ENCODE measurements at places on chromosomes 1 and 21.
A peak's percentile ranks its signal among the peaks of the same experiment; 100 is the strongest.

- no peak for DNase-seq
These were observed 61.4 kb downstream of the STUM start for GRCh38 chr1:226609836-226610455.

DNA sequence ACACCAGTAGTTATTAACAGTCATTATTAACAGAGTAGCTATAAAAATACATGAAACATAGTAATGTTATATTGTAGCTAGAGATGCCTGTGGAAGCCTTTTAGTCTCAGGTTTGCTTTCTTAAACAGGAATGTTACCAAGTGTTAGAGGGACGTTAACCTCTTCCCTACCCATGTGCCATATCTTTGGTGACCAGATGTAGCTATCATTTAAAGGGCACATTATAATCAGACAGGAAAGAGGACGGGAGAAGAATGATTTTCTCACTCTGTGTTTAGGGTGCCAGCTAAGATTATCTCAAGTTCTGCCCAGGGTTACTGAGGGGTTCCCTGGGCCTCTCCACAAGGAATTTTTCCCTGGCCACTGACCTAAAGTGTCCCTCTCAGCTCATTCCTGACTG is 20.9 kb upstream of the UBL4B start:
- DNase-seq, result no peak

- DNase-seq, result peak; percentile 95
These were observed 3.0 kb upstream of the SDE2 start for GRCh38 chr1:226001963-226002666.

GRCh38 chr1:232012773-232013386 is 386.3 kb downstream of the DISC1 start:
- peak; percentile 87 for DNase-seq

GRCh38 chr21:42003051-42003461 is 7.1 kb downstream of the ZBTB21 start:
- no peak for DNase-seq

DNA sequence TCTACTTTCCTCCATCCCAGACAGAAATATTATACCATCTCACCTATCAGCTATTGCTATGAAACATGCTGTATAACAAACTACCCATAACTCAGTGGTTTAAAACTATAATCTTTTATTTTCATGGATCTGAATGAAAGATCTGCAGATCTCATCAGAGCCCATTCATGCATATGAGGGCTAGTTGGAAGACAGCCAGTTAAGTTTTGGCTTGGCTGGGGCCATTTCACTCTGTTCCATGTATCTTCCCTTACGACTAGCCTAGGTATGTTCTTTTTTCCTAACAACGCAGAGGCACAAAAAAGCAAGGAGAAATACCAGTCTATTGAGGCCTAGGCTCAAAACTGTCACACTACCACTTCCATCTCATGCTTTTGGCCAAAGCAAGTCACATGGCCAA is 28.1 kb upstream of the RGS1 start:
- DNase-seq, result no peak

DNA sequence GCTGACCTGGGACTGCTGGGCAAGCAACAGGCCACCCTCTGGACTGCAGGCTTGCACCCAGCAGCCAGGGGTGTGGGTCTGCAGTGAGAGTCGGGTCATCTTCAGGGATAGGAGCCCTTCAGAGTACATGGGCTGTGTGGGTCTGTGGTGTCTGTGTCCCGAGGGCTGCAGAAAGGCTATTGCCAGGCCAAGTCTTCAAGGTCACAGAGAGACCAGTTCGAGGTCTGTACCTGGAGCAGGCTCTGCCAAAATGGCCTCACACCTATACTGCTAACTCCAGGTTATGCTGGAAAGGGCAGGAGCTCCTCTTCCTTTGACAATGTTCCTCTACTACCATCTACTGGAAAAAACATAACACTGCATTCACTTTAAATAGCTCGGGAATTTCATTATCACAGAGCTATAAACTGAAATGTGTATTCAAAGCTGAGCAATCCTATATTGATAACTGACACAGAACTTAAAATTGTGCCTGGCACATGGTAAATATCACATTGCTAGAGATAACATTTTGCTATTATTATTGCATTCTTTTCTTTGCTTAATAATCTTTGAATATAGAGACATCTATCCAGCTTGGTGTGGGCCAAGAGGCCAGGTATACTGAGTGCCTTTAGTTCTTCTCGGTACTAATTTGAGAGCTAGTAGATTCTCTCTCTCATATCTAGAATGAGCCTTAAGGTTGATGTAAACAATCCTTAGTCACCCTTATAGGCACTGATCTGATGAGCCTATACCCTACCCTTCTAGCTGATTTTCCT is 6.9 kb upstream of the DNAH14 start:
- peak; percentile 10 for DNase-seq

- no peak for DNase-seq
These were observed 282.3 kb downstream of the USH2A start for GRCh38 chr1:216140730-216141524.

DNA sequence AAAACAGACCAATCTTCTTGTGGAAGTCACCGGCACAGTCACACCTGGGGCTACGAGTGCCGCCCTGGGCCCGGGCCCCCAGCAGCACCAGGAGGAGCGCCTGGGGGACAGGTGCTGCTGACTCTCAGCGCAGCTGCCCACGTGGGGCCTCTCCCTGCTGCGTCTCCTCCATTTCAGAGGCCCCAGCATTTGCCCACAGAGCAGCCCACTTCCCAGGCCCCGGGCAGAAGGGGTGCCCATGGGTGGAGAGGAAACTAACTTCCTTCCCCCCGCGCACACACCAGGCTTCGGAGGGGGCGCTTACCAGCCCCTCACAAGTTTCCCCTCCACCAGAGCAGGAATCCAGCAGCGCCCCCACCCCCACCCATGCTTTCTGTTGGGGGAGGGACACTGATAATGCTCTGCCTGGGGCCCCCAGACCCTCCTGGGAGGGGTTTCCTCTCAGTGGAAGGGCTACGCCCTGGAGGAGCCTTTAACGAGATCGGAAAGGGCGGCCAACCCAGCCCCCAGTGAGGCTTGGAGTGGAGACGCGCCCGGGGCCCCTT is 440 bp downstream of the TNFRSF25 start:
- no peak for DNase-seq

DNA sequence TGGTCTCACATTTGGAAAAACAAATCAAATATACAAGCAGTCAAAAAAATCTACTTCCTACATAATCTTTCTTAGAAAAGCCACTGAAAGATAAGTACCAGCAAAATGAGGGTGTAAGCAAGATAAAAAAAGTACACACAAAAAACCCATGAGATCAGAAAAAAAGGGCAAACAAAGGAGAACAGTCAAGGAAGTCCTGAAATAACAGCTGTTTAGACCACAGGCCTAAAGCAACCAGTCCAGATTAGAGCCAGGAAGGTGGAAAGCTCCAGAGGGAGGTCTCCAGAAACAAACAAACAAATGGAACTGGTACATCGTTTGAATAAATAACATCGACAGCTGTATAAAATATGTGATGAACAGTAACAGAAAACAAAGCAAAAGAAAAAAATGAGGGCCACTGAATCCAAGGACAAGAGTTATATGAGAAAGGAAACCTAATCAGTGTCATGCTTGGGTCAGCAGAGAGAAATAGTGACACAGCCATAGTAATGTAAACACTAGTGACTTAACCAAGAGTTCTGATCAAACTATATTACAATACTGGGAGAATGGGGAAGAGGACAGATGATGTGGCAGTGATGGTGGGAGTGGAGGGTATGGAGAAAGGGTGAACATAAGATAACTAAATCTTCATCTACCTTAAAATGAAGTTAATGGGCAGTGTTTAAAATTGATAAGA is 67.5 kb downstream of the NVL start:
- no peak for DNase-seq

- DNase-seq, result no peak
These were observed 117.8 kb downstream of the GLIS1 start for GRCh38 chr1:53621144-53621543.

- no peak for DNase-seq
These were observed 59.4 kb downstream of the C1orf94 start for GRCh38 chr1:34236089-34236488.

DNA sequence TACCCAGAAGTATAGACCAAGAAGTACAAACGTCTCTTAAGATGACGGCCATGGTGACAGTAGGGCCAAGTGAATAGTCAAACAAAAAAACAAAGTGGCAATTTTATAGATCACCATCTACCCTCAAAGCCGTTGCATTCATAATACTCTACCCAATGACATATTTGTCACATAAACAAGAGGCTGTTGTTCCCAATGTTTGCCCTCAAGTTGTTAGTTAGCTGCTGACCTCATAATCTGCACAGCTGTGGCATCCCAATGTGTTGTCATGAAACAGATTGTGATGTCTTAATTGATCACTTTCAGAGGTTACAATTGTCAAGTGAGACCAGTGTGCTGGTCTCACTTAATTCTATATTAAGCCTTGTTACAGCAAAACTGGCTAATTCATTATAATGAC is 333.8 kb downstream of the ST6GALNAC3 start:
- no peak for DNase-seq

DNA sequence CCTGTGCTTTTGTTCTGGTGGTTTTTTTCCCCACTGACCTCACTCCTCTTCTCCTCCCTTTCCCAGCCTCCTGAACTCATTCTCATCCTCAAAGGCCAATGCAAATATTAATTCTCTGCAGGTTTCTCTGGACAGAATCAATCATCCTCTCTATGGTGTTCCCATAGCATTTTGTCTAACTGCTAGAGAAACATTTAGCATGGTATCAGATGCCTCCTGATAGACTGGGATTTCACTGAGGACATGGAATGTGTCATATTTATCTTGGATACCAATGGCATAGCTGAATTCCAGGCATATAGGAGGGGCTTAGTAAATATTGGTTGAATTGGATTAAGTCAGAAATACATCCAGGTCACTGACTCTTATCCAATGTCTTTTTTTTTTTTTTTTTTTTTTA is 46.1 kb upstream of the SRP9 start:
- no peak for DNase-seq

- DNase-seq, result no peak
These were observed 190.4 kb upstream of the KCTD3 start for GRCh38 chr1:215376544-215377264.

DNA sequence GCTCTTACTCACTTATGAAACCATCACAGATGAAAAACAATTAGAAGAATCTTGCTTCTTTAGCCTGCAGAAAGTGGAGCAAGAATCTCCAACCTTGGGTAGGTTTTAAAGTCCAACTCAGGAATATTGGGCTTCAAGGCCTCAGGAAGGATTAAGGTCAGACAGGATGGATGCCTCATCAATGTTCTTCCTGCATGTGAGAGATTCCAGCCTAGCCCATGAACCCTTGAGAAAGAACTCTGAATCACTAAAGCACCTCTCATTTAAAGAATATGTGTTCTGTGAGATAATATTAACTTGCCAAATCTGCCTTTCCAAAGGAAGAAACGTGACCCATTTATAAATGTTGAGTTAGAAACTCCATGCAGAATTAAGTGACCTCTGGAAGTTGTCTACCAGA is 345.2 kb upstream of the CAMK1G start:
- DNase-seq, result no peak

DNA sequence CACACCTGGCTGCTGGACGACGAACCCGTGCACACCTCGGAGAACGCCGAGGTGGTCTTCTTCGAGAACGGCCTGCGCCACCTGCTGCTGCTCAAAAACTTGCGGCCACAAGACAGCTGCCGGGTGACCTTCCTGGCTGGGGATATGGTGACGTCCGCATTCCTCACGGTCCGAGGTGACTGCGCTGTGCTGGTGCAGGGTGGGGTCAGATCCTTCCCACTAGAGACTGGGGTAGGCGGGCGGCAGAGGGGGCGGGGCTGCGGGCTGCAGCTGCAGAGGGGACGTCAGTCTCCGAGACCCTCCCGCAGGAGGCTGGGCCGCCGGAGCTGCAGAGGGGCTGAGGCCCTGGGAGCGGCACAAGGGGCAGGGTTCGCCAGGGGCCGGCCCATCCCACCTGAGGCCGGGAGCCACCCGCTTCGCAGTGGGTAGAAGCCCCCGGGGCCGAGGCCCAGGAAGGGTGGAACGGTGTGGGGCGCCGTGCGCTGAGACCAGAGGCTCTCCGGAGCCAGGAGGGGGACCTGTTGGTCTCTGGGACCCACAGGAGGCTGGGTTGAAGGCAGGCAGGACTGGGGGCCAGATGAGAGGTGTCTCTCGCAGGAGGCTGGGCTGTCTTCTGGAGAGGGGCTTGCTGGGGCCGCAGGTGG is 90.6 kb downstream of the TRIM11 start:
- DNase-seq, result no peak

GRCh38 chr1:202689493-202690342 is 20.5 kb downstream of the SYT2 start:
- DNase-seq, result no peak

GRCh38 chr21:41345934-41346685 is 15.7 kb upstream of the MX2 start:
- no peak for DNase-seq

- DNase-seq, result no peak
These were observed 710 bp upstream of the PDXK start for GRCh38 chr21:43717967-43718871.

DNA sequence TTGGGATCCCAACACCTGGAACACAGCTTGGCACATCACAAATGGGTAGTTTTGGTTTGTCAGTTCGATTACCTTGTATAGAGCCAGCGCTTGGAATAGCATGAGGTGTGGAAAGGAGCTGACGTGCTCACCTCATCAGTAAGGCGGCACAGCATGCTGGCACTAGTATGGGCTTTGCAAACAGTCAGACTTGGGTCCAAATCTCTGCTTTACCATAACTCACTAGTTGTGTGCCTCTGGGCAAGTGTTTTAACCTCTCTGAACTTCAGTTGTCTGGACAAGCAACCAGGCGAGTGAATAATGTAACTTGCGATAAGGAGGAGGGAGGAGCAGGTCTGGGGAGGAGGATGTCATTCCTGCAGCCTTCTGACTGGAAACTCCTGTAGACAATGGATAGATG is 26.3 kb upstream of the NEK2 start:
- no peak for DNase-seq

- peak; percentile 19 for DNase-seq
These were observed 85.5 kb downstream of the CLIC4 start for GRCh38 chr1:24830680-24831272.

DNA sequence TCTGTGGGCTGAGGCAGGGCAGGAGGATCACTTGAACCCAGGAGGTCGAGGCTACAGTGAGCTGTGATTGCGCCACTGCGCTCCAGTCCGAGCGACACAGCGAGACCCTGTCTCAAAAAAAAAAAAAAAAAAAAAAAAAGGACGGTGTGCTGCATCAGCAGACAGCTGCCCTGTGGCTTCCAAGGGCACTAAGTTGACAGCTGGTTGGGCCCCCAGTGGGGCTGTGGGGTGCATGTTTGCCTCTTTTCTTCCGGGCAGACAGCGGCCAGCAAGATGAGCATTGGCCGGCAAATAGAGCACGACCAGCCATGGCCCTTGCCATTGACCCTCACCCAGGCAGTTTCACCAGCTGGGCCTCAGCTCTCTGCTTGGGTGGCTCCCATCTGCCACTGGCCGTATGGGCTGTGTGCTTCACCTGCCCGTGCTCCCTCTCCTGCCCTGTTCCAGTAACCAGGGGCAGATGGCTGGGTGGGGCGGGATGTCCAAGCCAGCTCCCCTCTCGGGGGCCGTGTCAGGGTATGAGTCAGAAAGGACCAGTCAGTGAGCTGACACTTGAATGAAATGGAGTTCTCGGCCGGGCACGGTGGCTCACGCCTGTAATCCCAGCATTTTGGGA is 12.3 kb upstream of the SLC25A34 start:
- DNase-seq, result peak; percentile 79
